ENCODE measurements at places on chromosomes 7 and 10. TPM values are rescaled to one million over a fixed set of nuclear protein-coding genes. Genes with fewer than 3 reads are reported as not detected.

ASIC3 gene
- 4.8 TPM for total RNA-seq

CCDC172 gene
- not detected for total RNA-seq

NRCAM gene
- 1.3 TPM for total RNA-seq

DNA sequence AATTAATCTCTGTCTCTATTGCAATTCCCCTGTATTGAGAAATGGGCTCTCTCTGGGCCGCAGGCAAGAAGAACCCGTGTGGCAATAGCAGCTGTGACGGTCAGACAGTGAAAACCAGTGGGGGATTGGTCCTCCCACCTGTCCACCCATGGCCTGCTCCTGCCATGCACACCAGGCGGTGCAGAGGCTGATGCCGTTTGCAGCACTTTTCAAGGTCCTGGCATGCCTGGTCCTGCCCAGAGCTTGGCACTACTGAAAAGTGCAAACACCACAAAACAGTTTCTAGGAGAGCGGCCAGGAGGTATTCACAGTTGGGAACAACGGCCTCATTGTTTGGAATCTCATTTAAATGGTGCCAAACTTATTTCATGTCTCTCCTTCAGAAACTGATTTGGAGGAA lies 41.5 kb downstream of the PSPH start:
- no peaks in the 10 kb centered on the region for H3K27me3 ChIP-seq
- H3K4me3 ChIP-seq, result no peak overlapping the region
- no peak overlapping the region for H3K27ac ChIP-seq
- H3K36me3 ChIP-seq, result no peaks in the 10 kb centered on the region
- no peaks in the 10 kb centered on the region for H3K4me1 ChIP-seq

DNA sequence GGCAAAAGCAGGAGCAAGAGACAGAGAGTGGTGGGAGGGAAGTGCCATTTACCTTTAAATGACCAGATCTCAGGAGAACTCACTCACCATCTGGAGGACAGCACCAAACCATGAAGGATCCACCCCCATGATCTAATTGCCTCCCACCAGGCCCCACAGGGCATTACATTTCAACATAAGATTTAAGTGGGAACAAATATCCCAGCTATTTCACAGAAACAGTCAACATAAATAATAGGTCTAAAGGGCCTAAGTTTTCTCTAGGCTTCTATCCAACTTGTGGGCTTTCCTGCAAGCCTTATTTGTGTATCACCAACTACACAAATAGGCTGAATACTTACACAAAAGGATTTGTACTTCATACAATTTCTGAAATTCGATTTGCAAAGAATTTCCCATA lies 196.8 kb upstream of the POT1 start:
- no peaks in the 10 kb centered on the region for H3K36me3 ChIP-seq
- no peak overlapping the region for H3K4me3 ChIP-seq
- no peak for DNase-seq
- H3K27ac ChIP-seq, result no peak overlapping the region
- H3K27me3 ChIP-seq, result no peaks in the 10 kb centered on the region
- H3K4me1 ChIP-seq, result no peaks in the 10 kb centered on the region

CHN2 gene
- 27.3 TPM for total RNA-seq

DNA sequence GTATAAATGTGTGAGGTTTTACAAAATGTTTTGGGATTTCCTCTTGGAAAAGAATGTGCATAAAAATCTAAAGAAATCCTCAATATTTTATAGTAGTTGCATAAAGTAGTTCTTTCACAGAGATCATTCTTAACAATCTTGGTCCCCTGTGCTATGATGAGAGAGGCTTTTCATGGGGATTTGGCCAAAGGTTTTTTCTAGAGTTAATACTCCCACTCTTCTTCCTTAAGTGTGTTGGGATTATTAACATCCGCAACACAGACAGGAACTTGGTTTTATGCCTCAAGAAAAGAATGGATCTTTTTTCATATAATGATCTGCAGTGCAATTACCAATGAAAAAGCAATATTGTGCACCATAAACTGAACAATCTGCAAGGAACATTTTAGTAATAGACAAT lies 71.5 kb downstream of the AGMO start:
- no peak overlapping the region for H3K4me3 ChIP-seq
- H3K27me3 ChIP-seq, result no peaks in the 10 kb centered on the region
- no peak for DNase-seq
- no peaks in the 10 kb centered on the region for H3K4me1 ChIP-seq
- H3K36me3 ChIP-seq, result no peaks in the 10 kb centered on the region
- no peak overlapping the region for H3K27ac ChIP-seq

DNA sequence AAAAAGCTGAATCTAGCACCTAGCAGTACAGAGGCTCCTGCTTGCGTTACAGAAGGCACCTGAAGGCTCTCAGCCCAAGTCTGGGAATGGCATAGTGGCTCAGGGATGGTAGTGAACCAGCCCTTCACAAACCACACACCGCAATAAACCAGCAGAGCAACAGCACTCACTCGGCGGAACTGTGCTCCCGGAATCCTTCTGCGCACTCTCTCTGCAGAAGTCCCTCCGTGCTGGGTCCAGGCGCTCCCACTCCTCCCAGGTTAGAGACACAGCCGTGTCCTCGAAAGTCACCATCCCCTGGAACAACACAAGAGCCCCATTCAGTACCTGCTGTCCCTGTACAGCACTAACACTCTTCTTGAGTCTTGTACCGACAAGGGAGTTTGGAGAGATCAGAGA lies 1.5 kb downstream of the ZNF394 start:
- H3K4me3 ChIP-seq, result peak overlapping the region; percentile 89
- H3K4me1 ChIP-seq, result peaks cover 31% of the 10 kb centered on the region
- no peaks in the 10 kb centered on the region for H3K27me3 ChIP-seq
- no peak for DNase-seq
- H3K27ac ChIP-seq, result no peak overlapping the region

DNA sequence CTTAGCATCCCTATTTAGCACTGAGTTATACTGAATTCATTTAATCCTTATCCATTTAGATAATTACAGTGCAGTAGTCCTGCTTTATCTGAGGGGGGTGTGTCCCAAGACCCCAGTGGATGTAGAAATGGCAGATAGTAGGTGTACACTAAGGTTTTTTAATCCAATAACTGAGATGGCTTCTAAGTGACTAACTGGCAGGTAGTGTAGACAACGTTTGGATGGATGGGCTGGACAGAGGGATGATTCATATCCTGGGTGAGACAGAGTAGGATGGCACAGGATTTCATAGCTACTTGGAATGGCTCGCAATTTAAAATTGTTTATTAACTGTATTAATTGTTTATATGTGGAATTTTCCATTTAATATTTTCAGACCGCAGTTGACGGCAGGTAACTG lies 295.6 kb downstream of the CCDC3 start:
- no peaks in the 10 kb centered on the region for H3K27me3 ChIP-seq
- no peaks in the 10 kb centered on the region for H3K36me3 ChIP-seq
- no peak overlapping the region for H3K27ac ChIP-seq

DNA sequence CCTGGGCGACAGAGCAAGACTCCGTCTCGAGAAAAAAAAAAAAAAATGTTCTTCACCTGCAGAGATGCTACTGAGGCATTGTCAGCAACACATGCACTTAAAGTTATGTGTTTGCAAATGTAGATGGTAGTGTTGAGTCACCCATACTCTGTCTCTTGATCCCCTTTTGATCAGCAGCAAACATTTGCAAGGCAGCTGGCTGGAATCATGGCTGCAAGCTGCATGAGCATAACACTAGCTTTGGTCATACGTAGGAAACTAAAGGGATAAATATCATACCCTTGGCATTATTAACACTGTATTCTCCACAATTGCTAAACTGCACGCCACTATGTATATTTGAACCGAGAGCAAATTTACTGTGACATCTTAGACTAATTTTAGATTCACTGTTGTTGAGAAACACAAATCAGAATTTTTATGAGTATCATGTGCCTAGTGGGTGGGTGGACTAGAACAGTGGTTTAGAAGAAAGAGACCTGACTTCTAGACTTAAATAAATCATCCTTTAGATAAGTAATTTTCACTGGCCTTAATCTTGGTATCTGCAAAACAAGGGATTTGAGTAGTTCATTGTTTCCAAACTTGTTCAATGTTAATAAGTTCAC lies 229.3 kb upstream of the MEOX2 start:
- no peaks in the 10 kb centered on the region for H3K4me1 ChIP-seq

DNA sequence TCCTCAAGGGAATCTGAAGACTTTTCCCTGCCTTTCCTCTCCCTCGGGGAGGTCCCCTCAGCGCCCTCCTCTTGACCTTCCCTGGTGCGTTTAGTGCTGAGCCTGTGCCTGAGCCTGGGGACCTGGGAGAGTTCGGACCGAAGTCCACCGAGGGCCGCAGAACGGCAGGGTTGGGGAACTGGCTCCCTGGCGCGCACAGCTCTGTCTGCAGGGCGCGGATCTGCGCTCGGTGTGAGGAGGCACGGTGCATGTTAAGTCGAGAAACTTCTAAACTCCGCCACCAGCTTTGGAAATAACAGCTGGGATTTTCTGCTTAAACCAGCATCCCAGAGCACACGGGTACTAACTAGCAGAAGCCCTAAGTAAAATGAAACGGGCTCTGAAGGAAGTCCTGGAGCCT lies 44.2 kb upstream of the SLC29A4 start:
- no peak overlapping the region for H3K27ac ChIP-seq
- no peak overlapping the region for H3K4me3 ChIP-seq
- no peak for DNase-seq
- H3K27me3 ChIP-seq, result no peaks in the 10 kb centered on the region

DNA sequence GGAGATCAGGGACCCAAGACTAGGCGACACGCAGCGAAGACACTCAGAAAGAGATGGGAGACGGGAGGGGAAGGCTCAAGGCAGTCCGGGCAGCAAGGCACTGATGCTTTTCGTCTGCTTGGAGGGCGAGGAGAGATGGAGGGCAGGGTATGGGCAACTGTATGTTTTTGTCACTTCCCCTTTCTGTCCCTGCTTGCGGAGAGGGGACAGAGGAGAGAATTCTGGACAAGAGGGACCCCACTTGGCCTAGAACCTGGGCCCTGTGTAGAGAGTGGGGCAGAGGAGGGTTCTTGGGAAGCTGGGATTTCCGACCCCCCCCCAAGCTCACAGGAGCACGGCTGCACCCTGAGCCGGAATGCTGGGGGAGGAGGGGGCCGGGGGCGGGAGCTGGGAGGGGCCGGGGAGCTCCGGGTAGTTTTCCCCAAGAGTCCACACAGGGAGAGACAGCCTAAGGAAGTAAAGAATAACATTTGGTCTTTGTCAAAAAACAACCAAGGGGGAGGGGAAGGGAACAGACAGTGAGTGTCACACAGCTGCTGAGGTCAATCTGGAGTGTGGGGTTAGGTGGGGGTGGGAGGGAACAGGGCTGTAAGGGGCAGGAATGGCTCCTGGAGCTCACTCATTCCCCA lies 1.8 kb downstream of the LRCH4 start:
- peak overlapping the region; percentile 96 for H3K27ac ChIP-seq
- H3K4me1 ChIP-seq, result peaks cover 41% of the 10 kb centered on the region
- H3K4me3 ChIP-seq, result peak overlapping the region; percentile 99
- peaks cover 38% of the 10 kb centered on the region for H3K36me3 ChIP-seq
- H3K27me3 ChIP-seq, result no peaks in the 10 kb centered on the region

KEL gene
- total RNA-seq, result not detected

GRCh38 chr7:33909318-33909717 lies 4.0 kb downstream of the BMPER start:
- H3K27me3 ChIP-seq, result peaks cover 38% of the 10 kb centered on the region
- no peaks in the 10 kb centered on the region for H3K36me3 ChIP-seq
- no peak overlapping the region for H3K4me3 ChIP-seq
- peaks cover 3% of the 10 kb centered on the region for H3K4me1 ChIP-seq
- DNase-seq, result no peak

WNT8B gene
- not detected for total RNA-seq

GRCh38 chr10:6741541-6741941 lies 161.5 kb upstream of the PRKCQ start:
- no peak overlapping the region for H3K27ac ChIP-seq
- H3K27me3 ChIP-seq, result no peaks in the 10 kb centered on the region
- no peaks in the 10 kb centered on the region for H3K4me1 ChIP-seq
- H3K4me3 ChIP-seq, result no peak overlapping the region
- DNase-seq, result no peak
- no peaks in the 10 kb centered on the region for H3K36me3 ChIP-seq

RBP4 gene
- 63.4 TPM for total RNA-seq

BRI3 gene
- 274 TPM for total RNA-seq

- H3K27ac ChIP-seq, result no peak overlapping the region
- DNase-seq, result peak; percentile 39
These were observed 137.9 kb upstream of the MKI67 start for GRCh38 chr10:128263891-128264688.

DNA sequence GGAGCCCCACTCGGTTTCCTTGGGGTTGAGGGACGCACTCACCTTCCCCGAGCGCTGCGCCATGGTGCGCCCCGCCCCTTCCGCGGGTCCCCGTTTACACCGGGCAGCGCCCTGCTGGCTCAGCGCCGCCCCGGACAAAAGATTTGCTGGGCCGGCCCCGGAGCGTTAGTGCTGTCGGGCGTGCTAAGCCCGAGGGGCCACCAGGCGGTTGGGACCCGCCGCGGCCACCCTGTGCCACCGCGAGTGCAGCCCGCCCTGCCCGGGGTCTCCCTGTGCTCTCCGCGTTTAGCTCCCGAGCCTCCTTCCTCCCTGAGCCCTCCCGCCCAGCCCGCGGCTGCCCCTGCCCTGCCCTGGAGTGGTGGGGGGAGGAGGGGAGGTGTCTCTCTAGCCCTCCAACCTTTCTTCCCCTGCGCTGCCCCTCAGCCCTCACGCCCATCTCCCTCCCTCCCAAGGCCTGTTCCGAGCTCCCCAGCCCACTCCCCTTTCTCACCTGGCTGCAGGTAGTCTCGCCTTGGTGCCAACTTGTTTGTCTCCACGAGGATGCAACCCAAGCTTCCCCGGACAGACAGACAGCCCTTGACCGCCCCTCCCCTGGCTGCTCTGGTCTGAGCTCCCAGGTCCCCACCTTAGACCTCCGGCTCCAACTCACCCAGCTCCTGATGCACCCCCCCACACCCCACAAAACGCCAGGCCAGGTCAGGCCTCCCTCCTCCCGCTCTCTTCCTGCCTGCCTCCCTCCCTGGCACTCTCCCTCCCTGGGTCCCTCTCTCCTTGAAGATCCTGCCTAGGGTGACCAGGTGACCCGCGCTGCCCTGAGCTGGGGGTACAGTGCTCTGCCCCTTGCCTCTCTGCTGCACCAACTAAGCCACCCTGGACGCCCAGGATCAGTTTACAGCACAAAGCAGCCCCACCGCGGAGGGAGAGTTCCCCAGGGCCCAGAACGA lies at the start of gene CRYGN:
CRYGN (minus strand) TSS at position 287 of the 944 bp plus-strand sequence; CDS start at position 63, 224 bp downstream.
- peaks cover 32% of the 10 kb centered on the region for H3K27me3 ChIP-seq
- no peak for DNase-seq
- H3K27ac ChIP-seq, result no peak within 1 kb of the TSS
- H3K4me1 ChIP-seq, result peaks cover 12% of the 10 kb centered on the region
- H3K36me3 ChIP-seq, result no peaks in the 10 kb centered on the region
- H3K4me3 ChIP-seq, result peak within 1 kb of the TSS; percentile 36

- H3K36me3 ChIP-seq, result no peaks in the 10 kb centered on the region
- no peak for DNase-seq
- no peaks in the 10 kb centered on the region for H3K4me1 ChIP-seq
- no peak overlapping the region for H3K4me3 ChIP-seq
- no peak overlapping the region for H3K27ac ChIP-seq
These were observed 327.4 kb downstream of the AGMO start for GRCh38 chr7:15234431-15234830.

GHRHR gene
- total RNA-seq, result not detected

LRMDA gene
- 27.4 TPM for total RNA-seq
